ENCODE measurements at places on chromosomes 3 and 15.
A peak's percentile ranks its signal among the peaks of the same experiment; 100 is the strongest.

DNA sequence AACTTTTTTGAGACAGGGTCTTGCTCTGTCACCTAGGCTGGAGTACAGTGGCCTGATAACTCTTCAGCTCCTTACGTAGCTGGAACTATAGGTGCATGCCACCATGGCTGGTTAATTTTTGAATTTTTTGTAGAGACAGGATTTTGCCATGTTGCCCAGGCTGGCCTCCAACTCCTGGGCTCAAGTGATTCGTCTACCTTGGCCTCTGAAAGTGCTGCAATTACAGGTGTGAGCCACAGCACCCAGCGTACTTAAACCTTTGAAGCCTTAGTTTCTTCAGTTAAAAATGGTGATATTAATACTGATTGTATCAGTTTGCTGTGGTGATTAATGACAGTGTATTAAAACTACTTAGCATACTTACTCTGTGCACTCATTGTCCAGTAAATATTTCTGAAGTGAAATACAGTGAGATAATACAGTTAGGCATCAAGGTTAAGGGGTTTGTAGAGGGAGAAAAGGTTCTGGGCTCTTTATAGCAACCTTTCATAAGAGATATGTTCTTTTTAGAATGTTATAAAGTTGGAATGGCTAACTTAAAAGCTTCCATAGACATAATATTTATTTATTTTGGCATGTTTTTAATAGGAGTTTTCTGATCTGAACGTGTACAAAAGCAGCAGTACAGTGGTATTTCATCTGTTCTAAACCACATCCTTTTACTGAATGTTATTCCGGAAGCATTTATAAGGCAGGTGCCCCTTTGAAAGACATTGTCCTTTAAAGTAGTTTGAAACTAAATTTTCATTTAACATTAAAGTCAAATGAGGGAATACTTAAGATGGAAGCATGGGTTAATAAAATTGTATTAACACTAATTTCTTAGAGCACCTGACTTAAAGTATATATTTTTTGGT lies 23.6 kb downstream of the NCK1 start:
- no peak for DNase-seq

- DNase-seq: no peak
Measured at GRCh38 chr3:12941495-12942023, 100.2 kb upstream of the RPL32 start.

DNA sequence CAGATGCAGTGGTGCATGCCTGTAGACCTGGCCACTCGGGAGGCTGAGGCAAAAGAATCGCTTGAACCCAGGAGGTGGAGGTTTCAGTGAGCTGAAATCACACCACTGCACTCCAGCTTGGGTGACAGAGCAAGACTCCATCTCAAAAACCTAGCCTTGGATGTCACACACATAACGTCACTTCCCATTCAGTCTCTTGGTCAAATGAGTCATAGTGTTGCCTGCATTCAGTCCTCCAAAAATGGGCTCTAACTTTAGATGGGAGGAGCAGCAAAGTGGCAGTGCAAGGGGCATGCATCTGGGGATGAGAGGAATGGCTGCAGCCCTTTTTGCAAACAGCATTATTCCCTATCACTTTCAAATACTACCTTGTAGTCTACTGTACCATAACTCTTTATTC lies 62.9 kb upstream of the AGBL1 start:
- DNase-seq: no peak

GRCh38 chr15:97126553-97127233 lies 796.2 kb downstream of the NR2F2 start:
- DNase-seq: peak; percentile 98

- DNase-seq: no peak
Measured at GRCh38 chr3:141074529-141074928, 23.4 kb downstream of the SPSB4 start.

Measured in trophoblast cell (in vitro differentiated cells and primary cell).